T-cell (primary cell): ENCODE measurements at places on chromosomes 4 and X.

DNA sequence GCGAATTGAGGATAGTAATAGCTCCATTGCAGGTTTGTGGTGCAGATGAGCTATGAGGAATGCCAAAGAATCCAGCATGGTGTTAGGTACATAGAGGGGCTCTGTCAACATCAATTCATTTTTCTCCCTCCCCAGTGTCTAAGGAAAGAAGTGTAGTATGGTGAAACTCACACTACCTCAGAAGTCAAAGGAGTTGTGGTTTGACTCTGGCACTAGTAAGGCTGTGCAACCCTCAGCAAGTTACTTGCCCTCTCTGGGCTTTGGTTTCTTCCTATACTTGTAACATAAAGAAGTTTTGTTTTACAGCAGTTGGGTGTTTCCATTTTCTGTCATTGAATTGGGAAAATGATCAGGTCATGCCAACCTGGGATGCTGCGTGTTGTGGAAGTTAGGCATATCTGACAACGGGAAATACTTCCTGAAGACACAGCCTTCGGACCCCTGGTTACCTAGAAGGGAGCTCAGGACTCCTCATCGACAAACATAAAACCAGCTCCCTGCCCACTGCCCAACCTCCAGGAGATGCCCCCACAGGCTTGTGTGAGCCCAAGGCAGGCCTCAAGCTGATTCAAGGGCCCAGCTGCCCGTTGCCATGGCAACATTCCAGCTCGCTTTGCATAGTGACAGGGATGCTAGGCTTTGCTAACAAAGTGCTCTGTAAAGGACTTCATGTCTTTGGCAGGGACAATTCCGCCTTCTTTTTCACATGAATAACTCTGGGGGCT, 71.4 kb downstream of the RTL5 start:
- no peak for DNase-seq

- DNase-seq, result no peak
Measured at GRCh38 chr4:113112338-113112978, 63.0 kb downstream of the ANK2 start.

- DNase-seq, result no peak
Measured at GRCh38 chrX:124862301-124862700, 457.4 kb upstream of the TEX13C start.

GRCh38 chr4:40308528-40309122, 26.5 kb upstream of the CHRNA9 start:
- DNase-seq, result no peak

DNA sequence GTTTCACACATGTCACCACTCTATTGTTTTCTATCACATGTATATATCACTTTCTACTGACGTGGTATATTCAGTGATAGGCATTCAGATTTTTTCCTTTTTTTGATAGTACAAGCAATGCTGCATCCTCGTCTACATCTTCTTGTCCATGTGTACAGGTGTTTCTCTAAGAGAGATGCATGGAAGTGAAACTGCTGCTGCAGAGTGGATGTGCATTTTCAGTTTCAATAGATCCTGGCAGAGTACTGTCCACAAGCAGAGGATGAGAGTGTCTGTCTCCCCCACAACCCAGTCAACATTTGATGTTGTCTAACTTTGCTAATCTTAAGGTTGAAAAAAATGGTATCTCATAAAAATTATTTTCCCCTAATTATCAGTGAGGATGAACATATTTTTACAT, 194.0 kb upstream of the CASK start:
- DNase-seq, result no peak
